ENCODE measurements at places on chromosomes 6 and 20.

- DNase-seq: peak; percentile 75
Measured at GRCh38 chr6:38095054-38095453, 275.5 kb downstream of the ZFAND3 start.

DNA sequence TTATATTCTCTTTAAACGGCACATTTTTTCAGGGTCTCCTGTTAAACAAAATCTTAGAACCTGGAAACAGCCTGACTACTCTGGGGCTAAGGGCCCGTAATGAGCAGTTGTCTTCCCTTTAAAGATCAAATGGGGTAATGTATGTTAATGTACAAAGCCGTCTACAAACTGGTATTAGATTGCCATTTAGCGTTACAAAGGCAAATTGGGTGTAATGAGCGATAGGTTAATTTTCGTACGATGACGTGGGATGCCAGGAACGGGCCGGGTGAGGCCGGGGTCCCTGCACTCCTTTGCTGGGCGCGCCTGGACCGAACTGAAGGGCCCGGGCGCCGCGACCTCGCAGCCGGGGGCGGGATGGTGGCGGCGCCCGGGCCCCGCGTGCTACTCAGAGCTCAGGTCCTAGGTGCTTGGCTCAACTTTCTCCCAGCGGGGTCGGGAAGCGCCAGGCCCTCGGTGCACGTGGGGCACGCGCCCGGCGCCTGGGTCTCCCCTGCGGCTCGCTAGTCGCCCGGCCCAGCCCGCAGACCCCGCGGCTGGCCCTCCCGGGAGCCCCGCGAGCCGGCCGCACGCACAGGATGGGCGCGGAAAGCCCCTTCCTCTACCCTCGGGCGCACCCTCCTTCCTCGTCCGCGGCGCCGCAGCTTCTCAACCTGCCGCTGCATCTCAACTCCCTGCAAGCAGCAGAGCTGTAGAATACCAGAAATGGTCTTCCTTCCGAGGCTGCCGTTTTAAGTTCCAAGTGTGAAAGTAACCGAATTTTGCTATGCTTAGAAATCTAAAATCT lies 5.9 kb downstream of the NKX2-4 start:
- no peak for DNase-seq

- DNase-seq: peak; percentile 58
Measured at GRCh38 chr6:144646093-144647056, 361.2 kb downstream of the UTRN start.

- no peak for DNase-seq
Measured at GRCh38 chr6:39873439-39873838, 60.8 kb downstream of the MOCS1 start.

DNA sequence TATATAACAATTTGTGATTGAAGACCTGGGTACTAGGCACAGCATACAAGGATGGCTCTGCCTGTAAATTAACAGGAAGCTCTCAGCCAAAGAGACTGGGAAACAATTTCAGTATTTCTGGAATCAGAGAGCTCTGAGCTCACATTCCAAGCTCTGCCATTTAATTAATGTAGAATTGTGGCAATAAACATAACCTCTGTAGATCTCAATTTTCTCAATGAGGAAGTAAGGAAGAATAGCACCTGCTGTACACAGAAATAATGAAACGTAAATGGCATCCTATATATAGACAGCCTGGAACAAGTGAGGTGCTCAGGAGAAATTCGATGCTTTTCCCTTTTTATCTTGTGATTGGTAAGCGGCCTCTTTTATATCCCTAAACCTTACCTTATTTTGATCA lies 538.5 kb upstream of the JAG1 start:
- DNase-seq: peak; percentile 9
